SJSA1 (cell line): ENCODE measurements at places on chromosomes 6 and 20. TPM values are rescaled to one million over a fixed set of nuclear protein-coding genes. Genes with fewer than 3 reads are reported as not detected.

- H3K4me1 ChIP-seq, result no peaks in the 10 kb centered on the region
- no peaks in the 10 kb centered on the region for H3K36me3 ChIP-seq
- no peak overlapping the region for H3K27ac ChIP-seq
- no peak for DNase-seq
- no peak overlapping the region for H3K4me3 ChIP-seq
Observed at GRCh38 chr20:37449276-37449675, 71.8 kb upstream of the NNAT start.

GRCh38 chr6:31005249-31006020 lies 4.8 kb upstream of the MUC22 start:
- H3K4me3 ChIP-seq, result no peak overlapping the region
- H3K27me3 ChIP-seq, result no peaks in the 10 kb centered on the region
- no peak overlapping the region for H3K27ac ChIP-seq
- no peak for DNase-seq
- H3K4me1 ChIP-seq, result peaks cover 10% of the 10 kb centered on the region

GRCh38 chr6:151566557-151566956 lies 72.7 kb downstream of the CCDC170 start:
- H3K27ac ChIP-seq, result no peak overlapping the region
- no peaks in the 10 kb centered on the region for H3K4me1 ChIP-seq
- no peak overlapping the region for H3K4me3 ChIP-seq
- H3K36me3 ChIP-seq, result no peaks in the 10 kb centered on the region
- DNase-seq, result no peak

- no peak overlapping the region for H3K27ac ChIP-seq
- no peaks in the 10 kb centered on the region for H3K36me3 ChIP-seq
- no peak overlapping the region for H3K4me3 ChIP-seq
- DNase-seq, result no peak
Observed at GRCh38 chr6:148829415-148830101, 82.7 kb downstream of the UST start.

DNA sequence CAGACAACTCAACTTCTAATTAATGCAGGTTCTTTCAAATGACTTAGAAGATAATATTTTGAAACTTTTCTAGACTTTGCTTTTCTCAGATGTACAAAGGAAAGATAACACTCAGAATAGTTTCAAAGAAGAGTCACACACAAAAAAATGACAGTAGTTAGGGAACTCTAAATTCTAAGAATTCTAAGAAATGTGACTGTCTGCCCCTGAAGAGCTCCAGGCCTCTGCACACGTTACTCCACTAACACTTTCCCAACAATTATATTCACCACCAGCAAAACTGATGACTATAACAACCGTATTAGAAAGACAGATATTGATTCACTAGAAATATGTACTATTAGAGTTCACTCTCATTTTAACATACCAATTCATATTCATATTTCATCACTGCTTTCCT lies 133.3 kb upstream of the SMLR1 start:
- H3K36me3 ChIP-seq, result no peaks in the 10 kb centered on the region
- no peak overlapping the region for H3K27ac ChIP-seq
- no peak overlapping the region for H3K4me3 ChIP-seq

- peaks cover 35% of the 10 kb centered on the region for H3K4me1 ChIP-seq
- peak overlapping the region; percentile 89 for H3K27ac ChIP-seq
- H3K4me3 ChIP-seq, result peak overlapping the region; percentile 38
Observed at GRCh38 chr20:6533761-6534479, 233.6 kb upstream of the BMP2 start.

The OR12D3 gene
- total RNA-seq, result not detected in 2 replicates

The KIAA1755 gene
- 0.03 and 0.44 TPM in 2 replicates for total RNA-seq

The PEX7 gene
- total RNA-seq, result 4.6 and 11.4 TPM in 2 replicates

The SOX12 gene
- total RNA-seq, result 3.6 TPM in 2 replicates
